ENCODE measurements at places on chromosomes 11 and 22. TPM values are rescaled to one million over a fixed set of nuclear protein-coding genes. Genes with fewer than 3 reads are reported as not detected.
A peak's percentile ranks its signal among the peaks of the same experiment; 100 is the strongest.

DNA sequence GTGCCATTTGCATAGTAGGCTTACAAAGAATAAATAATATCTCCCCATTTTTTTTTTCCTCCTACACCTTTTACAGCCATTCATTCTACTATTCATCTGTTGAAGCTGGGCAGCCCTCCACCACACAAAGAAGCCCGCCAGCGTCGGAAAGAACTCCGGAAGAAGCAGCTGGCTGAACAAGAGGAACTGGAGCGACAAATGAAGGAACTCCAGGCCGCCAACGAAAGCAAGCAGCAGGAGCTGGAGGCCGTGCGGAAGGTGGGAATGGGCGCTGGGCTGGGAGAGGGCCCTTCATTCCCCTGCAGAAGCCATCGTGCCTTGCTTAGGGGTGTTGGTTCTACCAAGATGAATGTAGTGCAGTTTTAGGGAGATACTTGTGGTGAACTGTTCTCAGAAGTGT is 68.6 kb downstream of the SWAP70 start:
- no peak for DNase-seq
- no peaks in the 10 kb centered on the region for H3K4me1 ChIP-seq
- peaks cover 38% of the 10 kb centered on the region for H3K36me3 ChIP-seq
- H3K27me3 ChIP-seq: no peaks in the 10 kb centered on the region

DNA sequence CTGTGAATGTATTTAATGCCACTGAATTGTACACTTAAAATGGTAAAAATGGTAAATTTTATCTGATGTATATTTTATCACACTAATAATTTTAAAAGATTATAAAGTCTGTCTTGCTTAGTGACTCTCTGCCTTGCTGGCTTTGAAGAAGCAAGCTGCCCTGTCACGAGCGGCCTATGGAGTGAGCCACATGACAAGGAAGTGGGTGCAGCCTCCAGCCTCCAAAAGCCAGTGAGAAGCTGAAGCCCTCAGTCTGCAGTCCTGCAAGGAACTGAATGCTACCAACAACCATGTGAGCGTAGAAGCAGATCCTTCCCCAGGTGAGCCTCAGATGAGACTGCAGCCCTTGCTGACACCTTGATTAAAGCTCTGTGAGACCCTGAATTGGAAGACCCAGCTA is 20.0 kb downstream of the C11orf24 start:
- H3K36me3 ChIP-seq: no peaks in the 10 kb centered on the region
- no peaks in the 10 kb centered on the region for H3K27me3 ChIP-seq
- DNase-seq: no peak
- peaks cover 9% of the 10 kb centered on the region for H3K4me1 ChIP-seq
- H3K27ac ChIP-seq: no peak overlapping the region

DNA sequence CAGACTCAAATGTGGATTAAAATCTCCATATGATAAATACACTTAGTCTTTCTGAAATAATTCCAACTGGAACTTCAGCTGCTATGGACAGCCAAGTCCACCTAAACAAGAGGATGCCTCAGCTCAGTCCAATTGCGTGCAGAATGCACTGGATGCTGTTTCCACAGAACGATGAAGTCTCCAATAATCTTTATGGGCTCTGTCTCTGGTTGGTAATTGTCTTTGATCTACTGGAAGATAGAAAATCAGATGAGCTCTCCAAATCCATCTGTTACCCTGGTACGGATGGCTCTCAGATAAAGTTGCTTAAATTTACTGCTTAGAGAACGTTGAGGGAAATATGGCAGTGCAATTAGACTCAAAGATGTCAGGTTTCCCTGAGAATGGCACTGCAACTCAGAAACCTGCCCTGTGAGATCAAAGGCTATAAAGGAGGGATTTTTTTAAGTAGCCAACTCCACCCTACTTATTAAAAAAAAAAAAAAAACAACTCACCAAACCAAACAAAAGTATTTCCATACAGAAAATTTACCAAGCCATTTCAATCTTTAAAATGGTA is 859 bp upstream of the BIRC3 start:
- DNase-seq: no peak
- peaks cover 17% of the 10 kb centered on the region for H3K4me1 ChIP-seq
- no peak overlapping the region for H3K27ac ChIP-seq
- H3K36me3 ChIP-seq: no peaks in the 10 kb centered on the region
- H3K4me3 ChIP-seq: no peak overlapping the region

DNA sequence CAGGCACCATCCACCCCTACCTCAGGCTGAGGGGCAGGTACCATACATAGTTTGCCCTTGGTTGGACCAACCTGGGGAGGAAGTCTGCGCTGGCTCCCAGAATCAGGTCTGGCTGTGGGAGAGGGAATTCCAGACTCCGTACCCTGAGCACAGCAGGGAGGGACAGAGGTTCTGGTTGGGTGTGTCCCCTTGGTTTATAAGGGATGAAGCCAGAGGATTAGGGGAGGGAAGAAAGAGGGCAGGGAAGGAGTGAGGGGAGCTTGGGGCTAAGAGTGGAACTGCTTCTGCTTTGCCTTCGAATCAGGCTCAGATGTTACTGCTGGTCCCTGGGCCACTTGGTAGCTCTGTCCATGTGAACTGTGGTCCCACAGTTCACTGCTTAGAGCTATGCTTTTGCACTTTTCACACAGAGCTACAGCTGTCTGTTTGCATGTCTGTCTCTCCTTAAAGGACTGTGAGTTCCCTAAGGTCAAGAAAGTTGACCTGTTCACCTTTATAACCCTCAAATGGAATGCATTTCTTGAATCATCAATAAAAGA is 9.2 kb downstream of the MMP20 start:
- H3K36me3 ChIP-seq: no peaks in the 10 kb centered on the region
- no peaks in the 10 kb centered on the region for H3K4me1 ChIP-seq
- H3K27ac ChIP-seq: no peak overlapping the region
- H3K4me3 ChIP-seq: no peak overlapping the region
- no peak for DNase-seq

DNA sequence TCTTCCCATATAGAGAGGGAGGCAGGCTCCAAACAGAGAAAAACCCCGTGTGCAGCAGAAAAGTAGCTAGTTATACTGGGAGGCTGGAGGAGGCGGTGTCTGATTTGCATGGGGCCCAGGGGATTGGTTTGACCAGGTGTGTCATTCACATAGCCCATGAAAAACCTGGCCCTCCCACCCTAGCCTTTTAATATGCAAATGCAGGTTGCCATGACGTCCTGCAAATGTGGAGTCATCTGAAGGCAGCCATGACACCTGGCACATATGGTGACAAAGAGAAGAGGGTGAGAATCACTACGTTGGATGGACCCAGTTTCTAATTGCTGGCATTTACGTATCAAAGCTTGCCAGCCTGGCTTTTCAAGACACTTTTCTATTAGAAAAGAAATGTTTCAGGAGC is 57.8 kb downstream of the FAM181B start:
- no peak overlapping the region for H3K27ac ChIP-seq
- no peak for DNase-seq
- no peaks in the 10 kb centered on the region for H3K27me3 ChIP-seq
- H3K36me3 ChIP-seq: no peaks in the 10 kb centered on the region
- no peaks in the 10 kb centered on the region for H3K4me1 ChIP-seq

DNA sequence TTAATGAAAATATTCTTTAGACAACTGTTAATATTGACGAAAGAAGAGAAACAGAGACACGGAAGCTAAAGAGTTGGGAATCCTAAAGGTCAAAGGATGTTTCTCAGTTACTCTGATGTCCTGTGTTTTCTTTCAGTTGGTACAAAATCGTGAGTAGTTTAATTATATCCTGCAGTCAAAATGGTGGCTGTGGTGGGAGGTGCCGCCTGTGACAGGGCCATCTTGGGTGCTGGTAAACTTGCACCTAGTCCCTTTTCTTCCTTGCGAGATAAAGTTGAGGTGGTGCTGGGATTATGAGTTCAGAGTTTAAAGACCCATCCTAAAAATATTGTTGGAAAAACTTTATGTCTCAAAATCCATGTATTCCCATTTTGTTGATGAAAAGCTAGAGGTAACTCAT is 2.2 kb downstream of the CECR2 start:
- H3K4me3 ChIP-seq: no peak overlapping the region
- no peaks in the 10 kb centered on the region for H3K36me3 ChIP-seq
- H3K27ac ChIP-seq: no peak overlapping the region
- no peaks in the 10 kb centered on the region for H3K4me1 ChIP-seq

- no peak overlapping the region for H3K4me3 ChIP-seq
- H3K27me3 ChIP-seq: no peaks in the 10 kb centered on the region
- H3K36me3 ChIP-seq: no peaks in the 10 kb centered on the region
- H3K27ac ChIP-seq: no peak overlapping the region
- DNase-seq: no peak
- H3K4me1 ChIP-seq: no peaks in the 10 kb centered on the region
Measured at GRCh38 chr22:33891992-33892391, 28.3 kb downstream of the LARGE1 start.

GRCh38 chr11:18776324-18776723 is 15.3 kb downstream of the PTPN5 start:
- no peak overlapping the region for H3K27ac ChIP-seq
- DNase-seq: no peak
- no peaks in the 10 kb centered on the region for H3K4me1 ChIP-seq
- peaks cover 8% of the 10 kb centered on the region for H3K27me3 ChIP-seq

- peak within 1 kb of the TSS; percentile 71 for H3K4me3 ChIP-seq
- no peak within 1 kb of the TSS for H3K27ac ChIP-seq
- DNase-seq: peak; percentile 90
Measured at GRCh38 chr11:7672960-7673723, at the start of gene CYB5R2. Gene CYB5R2 (minus strand): TSS chr11:7673500. CDS start chr11:7672825, 675 bp downstream.

DNA sequence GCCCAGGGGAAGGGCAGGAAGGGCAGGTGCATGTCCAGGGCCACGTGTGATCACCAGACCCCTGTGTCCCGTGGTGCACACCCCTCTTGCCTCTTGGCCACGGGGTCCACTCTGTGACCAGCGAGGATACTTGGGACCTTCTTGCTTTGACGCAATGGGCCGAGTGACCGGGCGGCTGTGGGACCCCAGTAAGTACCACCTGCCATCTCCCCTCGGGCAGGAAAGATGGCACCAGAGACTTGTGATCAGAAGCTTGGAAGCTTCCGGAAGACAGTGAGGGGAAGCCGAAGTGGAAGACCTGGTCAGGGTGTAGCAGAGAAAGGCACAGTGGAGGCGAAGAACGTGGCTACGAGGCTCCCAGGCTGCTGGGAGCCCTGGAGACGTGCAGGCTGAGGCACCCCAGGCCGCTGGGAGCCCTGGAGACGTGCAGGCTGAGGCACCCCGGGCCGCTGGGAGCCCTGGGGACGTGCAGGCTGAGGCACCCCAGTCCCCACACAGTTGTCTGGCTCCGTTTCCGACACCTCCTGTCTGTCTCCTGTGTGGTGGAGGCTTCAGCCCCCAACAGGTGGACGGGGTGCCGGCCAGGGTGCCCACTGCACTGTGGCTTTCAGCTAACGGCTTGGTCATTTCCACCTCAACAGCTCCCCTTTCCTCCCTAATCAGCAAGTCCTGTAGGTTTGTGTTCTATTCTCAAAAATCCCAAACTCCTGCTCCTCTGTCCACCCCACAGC is 663.5 kb downstream of the BRD1 start:
- no peaks in the 10 kb centered on the region for H3K4me1 ChIP-seq
- DNase-seq: no peak
- no peaks in the 10 kb centered on the region for H3K36me3 ChIP-seq
- H3K4me3 ChIP-seq: no peak overlapping the region
- no peaks in the 10 kb centered on the region for H3K27me3 ChIP-seq

DNA sequence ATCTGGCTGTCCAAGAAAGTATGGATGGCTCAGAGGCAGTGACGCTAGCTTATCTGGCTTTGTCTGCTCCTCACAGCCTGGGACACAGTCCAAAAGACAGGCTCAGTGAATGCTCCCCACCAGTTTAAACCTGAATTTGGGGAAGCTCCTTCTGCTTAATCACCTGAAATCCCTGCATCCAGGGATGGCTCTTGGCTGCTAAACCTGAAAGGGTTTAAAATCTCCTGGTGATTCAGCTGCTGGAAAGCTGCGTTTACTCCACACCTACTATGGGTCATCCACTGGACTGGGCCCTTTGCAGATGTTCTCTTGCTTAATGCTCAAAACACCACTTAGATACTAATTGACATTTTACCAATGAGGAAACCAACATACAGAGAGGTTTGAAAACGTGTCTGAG is 302.0 kb upstream of the NARS2 start:
- H3K27ac ChIP-seq: no peak overlapping the region
- no peak overlapping the region for H3K4me3 ChIP-seq
- H3K27me3 ChIP-seq: no peaks in the 10 kb centered on the region
- H3K36me3 ChIP-seq: no peaks in the 10 kb centered on the region
- H3K4me1 ChIP-seq: no peaks in the 10 kb centered on the region

DNA sequence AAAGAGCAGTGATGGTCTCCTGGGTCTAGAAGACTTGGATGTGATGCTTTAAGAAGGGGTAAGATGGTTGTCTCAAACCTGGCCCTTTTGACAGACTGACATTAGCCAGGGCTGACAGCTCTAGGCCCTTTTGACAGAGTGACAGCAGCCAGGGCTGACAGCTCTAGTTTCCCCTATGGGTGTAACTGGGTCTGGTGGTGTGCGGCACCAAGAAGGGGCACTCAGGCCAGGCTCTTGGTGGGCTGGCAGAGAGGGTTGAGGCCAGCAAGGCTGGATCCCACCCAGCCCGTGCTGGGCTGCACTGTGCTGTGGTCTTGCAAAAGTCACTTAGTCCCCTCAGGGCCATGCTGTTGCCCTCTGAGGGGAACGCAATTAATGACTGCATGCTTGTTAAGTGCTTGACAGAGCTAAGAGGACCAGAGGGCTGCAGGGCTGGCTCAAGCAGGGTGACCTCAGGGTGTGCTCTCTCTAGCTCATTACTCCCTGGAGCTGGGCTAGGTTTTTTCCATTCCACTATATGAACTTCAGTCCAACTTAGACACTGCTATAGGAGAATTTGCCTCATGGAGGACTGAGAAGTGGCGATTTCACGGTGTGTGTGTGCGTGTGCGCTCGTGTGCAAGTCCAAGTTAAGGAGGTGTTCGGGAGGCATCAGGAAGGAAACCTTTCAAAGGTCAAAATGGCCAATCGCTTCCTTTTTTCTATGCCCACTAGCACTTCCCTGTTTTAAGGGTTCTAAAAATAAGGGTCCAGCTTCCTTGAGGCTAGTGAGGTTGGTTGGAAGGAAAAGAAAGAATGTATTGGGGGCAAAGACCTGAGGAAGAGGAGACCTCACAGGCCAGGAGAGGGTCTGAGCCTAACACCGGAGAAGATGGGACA is 4.4 kb downstream of the UBASH3B start:
- H3K4me3 ChIP-seq: no peak overlapping the region
- no peaks in the 10 kb centered on the region for H3K27me3 ChIP-seq
- H3K4me1 ChIP-seq: peaks cover 25% of the 10 kb centered on the region
- no peak for DNase-seq
- peaks cover 4% of the 10 kb centered on the region for H3K36me3 ChIP-seq

OR51A4 gene
- not detected for total RNA-seq

FIBIN gene
- total RNA-seq: 30.0 TPM

DNA sequence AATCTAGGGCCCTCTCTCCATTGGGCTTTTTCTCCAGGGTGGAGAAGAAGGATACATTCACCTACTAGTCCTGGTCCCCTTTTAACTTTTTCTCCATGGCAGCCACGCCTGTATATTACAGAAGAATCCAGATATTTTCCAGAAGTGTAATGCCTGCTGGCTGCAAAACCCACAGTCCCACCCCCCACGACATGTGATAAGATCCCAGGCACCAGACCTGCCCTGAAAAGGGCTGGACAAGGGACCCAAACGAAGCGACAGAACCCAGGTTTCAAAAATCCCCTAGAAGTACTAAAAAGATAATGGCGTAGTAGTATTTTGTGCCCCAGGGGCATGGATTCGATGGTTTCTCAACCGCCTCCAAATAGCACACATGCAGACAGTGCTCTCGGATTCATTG is 2.8 kb downstream of the WT1 start:
- H3K4me1 ChIP-seq: no peaks in the 10 kb centered on the region
- peaks cover 97% of the 10 kb centered on the region for H3K27me3 ChIP-seq
- DNase-seq: no peak
- no peak overlapping the region for H3K4me3 ChIP-seq

GRCh38 chr22:49502126-49502826 is 325.4 kb downstream of the BRD1 start:
- H3K4me1 ChIP-seq: no peaks in the 10 kb centered on the region
- no peaks in the 10 kb centered on the region for H3K36me3 ChIP-seq
- no peak overlapping the region for H3K27ac ChIP-seq
- H3K27me3 ChIP-seq: no peaks in the 10 kb centered on the region

KCNQ1OT1 gene
- 6.2 TPM for total RNA-seq
